ENCODE measurements at places on chromosomes 12 and 14. TPM values are rescaled to one million over a fixed set of nuclear protein-coding genes. Genes with fewer than 3 reads are reported as not detected.

HPD gene
- 2.1 TPM for total RNA-seq

EXOC3L4 gene
- total RNA-seq: 0.82 TPM

INHBE gene
- 0.11 TPM for total RNA-seq

DIO2 gene
- 2.2 TPM for total RNA-seq

FGF23 gene
- total RNA-seq: not detected

CRIP2 gene
- total RNA-seq: 190 TPM

B3GNT4 gene
- total RNA-seq: 0.55 TPM

SEC23A gene
- 88.0 TPM for total RNA-seq

ZDHHC17 gene
- 15.7 TPM for total RNA-seq

All from A549 treated with GW870086 at 1 μM for 4 hours (cell line).